ENCODE measurements at places on chromosomes 3 and 15. TPM values are rescaled to one million over a fixed set of nuclear protein-coding genes. Genes with fewer than 3 reads are reported as not detected.

Gene RAD54L2
- 25.6 TPM for total RNA-seq

DNA sequence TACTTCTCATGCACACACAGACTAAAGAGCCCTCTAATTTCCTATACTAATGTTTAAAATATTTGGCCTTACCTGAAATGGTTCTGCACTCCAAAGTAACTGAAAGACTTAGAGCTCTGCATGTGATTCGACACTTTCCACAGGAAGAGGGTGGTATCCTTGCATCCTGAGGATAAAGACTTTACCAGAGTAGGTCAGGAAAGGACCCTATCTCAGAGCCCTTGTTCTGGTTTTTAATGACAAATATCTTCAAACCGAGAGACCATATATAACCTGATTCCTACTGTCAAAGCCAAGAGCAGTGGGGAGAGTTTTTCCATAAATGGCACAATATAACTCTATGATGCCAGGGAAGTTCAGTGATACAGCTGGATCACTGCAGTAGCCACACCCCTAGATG is at the start of gene GP5:
GP5 (minus strand) TSS at position 101 of the 400 bp plus-strand sequence. CDS start 984 bp downstream, outside the sequence.
- no peaks in the 10 kb centered on the region for H3K4me1 ChIP-seq
- DNase-seq = no peak
- H3K27ac ChIP-seq = no peak within 1 kb of the TSS
- H3K36me3 ChIP-seq = peaks cover 9% of the 10 kb centered on the region
- no peak within 1 kb of the TSS for H3K4me3 ChIP-seq
- no peaks in the 10 kb centered on the region for H3K27me3 ChIP-seq

DNA sequence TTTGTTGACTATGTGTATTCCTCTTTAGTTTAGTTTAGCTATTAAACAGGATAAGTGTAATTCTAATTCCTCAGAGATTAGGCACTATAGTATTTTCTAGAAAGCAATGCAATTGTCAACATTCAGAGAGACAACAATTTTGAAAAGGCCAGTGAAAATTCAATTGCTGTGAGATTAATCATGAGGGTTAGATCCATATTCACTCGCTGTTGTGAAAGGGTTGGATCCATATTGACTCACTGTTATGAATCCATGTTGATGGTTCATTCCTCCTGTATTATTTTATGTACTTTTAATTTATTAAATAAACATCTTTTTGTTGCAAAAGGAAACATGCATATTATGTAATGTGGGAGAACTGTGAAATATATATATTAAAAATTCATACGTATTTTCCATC is 641 bp downstream of the TRAT1 start:
- DNase-seq = no peak
- H3K4me3 ChIP-seq = no peak overlapping the region
- H3K36me3 ChIP-seq = no peaks in the 10 kb centered on the region
- H3K27ac ChIP-seq = no peak overlapping the region

DNA sequence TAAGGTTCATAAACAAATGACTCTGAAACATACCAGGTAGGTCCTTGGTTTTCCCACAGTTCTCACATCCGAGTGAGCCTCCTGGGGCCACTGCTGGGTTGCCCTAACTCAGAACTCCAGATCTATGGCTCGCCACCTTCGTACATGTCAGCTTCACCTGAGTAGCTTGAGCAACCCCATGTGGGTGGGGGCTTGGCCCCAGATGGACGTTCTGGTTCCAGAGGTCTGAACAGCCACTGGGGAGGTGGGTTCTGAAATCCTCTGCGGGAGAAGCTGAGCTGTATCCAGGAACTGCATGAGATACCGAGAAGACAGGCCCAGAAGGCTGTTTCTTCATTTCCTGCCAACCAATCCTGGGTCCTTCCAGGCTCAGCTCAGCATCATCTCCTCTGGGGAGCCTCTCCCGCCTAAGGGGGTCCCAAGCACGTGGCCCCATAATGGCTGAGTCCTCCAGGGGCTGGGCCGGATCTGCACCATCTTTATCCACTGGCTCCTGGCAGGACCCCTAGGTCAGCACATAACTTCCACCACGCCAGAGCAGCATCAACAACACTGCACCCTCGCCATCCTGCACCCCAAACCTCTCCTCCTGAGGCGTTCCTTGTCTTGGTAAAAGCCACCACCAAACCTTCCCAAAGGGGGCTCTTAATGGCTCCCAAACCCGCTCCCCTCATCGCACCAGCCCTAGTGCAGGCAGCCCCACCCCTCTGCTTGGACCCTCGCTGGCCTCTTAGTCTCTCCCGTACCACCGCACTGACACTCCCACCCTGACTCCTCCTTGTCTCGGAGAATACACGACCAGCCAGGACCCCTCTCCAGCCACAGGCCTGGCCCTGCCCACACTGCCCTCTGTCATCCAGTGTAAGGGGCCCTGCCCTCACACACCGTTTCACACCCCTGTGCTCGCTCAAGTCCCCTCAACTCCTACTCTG is 39.8 kb downstream of the PCSK6 start:
- no peak for DNase-seq
- H3K27ac ChIP-seq = 0 out of 2 replicates have a peak overlapping the region, but pooled peaks have one; percentile 33
- no peaks in the 10 kb centered on the region for H3K36me3 ChIP-seq

Gene TMCO5A
- not detected for total RNA-seq

- no peaks in the 10 kb centered on the region for H3K27me3 ChIP-seq
- no peaks in the 10 kb centered on the region for H3K36me3 ChIP-seq
- H3K27ac ChIP-seq = no peak overlapping the region
- no peaks in the 10 kb centered on the region for H3K4me1 ChIP-seq
Observed at GRCh38 chr3:53748512-53749271, 97.5 kb downstream of the CHDH start.

Gene TRIM42
- total RNA-seq = not detected

Gene CIDEC
- total RNA-seq = not detected

DNA sequence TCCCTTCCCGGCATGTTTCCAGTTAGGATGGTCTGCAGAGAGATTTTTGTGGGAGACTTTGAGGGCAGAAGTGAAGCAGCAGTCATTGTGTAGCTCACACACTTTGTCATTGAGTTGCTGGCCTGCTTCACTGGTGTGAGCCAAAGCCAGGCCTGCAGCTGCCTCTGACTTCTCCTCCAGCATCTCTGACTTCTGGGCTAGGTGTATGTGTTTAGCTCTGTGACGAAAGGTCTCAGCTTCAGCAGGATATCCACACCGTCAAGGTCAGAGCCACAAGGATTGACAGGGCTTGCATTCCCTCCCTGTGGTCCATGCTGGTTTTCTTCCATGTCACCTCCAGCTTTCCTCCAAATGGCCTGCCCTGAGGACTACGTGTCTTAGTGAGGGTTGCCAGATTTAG is 57.1 kb upstream of the OSBPL11 start:
- no peaks in the 10 kb centered on the region for H3K36me3 ChIP-seq
- no peak for DNase-seq
- no peak overlapping the region for H3K4me3 ChIP-seq
- no peaks in the 10 kb centered on the region for H3K27me3 ChIP-seq

- H3K4me1 ChIP-seq = no peaks in the 10 kb centered on the region
- H3K27ac ChIP-seq = no peak overlapping the region
- no peak overlapping the region for H3K4me3 ChIP-seq
- H3K27me3 ChIP-seq = no peaks in the 10 kb centered on the region
- DNase-seq = no peak
- no peaks in the 10 kb centered on the region for H3K36me3 ChIP-seq
Observed at GRCh38 chr15:52414936-52415335, 113.7 kb downstream of the MYO5A start.

Gene NMNAT3
- not detected for total RNA-seq

Gene STXBP5L
- 1.3 TPM for total RNA-seq

Gene LARP6
- total RNA-seq = 61.2 TPM

Gene ADCY5
- 0.63 TPM for total RNA-seq

DNA sequence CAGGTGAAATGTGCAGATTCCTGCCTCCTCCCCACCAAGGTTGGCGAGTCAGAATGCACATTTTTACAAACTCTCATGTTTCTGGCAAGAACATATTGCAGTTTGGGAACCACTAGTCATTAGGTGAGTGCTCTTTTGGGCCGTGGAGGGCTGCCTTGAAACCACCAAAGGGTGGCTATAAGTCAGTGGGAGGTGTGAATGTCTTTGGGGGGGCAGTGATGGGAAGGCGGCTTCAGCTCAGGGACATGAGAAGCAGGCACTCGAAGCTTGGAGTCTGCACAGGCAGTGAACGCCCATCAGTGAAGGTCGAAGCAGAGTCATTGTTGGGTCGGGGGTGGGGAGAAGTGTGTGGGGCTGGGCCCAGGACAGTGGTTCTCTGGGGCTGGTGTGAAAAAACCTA is 1.1 kb downstream of the NOX5 start:
- H3K27me3 ChIP-seq = peaks cover 4% of the 10 kb centered on the region
- H3K4me1 ChIP-seq = no peaks in the 10 kb centered on the region
- no peaks in the 10 kb centered on the region for H3K36me3 ChIP-seq
- H3K4me3 ChIP-seq = no peak overlapping the region

Gene ARL14
- not detected for total RNA-seq

Gene CTXND1
- 0.10 TPM for total RNA-seq

GRCh38 chr3:294096-294495 is 97.5 kb downstream of the CHL1 start:
- H3K36me3 ChIP-seq = no peaks in the 10 kb centered on the region
- no peak overlapping the region for H3K4me3 ChIP-seq
- no peaks in the 10 kb centered on the region for H3K4me1 ChIP-seq
- no peaks in the 10 kb centered on the region for H3K27me3 ChIP-seq
- H3K27ac ChIP-seq = no peak overlapping the region
- no peak for DNase-seq

- peaks cover 13% of the 10 kb centered on the region for H3K36me3 ChIP-seq
- no peak overlapping the region for H3K27ac ChIP-seq
- H3K4me3 ChIP-seq = no peak overlapping the region
- no peak for DNase-seq
Observed at GRCh38 chr3:57003676-57004075, 56.8 kb upstream of the SPATA12 start.

Gene CYP1A2
- total RNA-seq = not detected

Gene ZNF710
- 6.3 TPM for total RNA-seq

Gene SLC22A14
- not detected for total RNA-seq

DNA sequence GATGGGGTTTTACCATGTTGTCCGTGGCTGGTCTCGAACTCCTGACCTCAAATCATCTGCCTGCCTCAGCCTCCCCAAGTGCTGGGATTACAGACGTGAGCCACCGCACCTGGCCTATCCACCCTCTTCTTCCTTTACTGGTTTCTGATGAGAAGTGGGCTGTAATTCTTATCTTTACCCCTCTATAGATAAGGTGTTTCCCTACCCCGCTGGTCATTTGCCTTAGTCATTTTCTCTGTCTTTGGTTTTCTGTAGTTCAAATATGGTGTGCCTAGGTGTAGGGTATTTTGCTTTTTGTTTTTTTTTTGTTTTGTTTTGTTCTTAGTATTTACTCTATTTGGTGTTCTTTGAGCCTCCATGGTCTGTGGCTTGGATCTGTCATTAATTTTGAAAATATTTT is 41.3 kb downstream of the APBA2 start:
- no peak for DNase-seq
- H3K27ac ChIP-seq = no peak overlapping the region
- no peak overlapping the region for H3K4me3 ChIP-seq
- no peaks in the 10 kb centered on the region for H3K27me3 ChIP-seq
- H3K36me3 ChIP-seq = no peaks in the 10 kb centered on the region

DNA sequence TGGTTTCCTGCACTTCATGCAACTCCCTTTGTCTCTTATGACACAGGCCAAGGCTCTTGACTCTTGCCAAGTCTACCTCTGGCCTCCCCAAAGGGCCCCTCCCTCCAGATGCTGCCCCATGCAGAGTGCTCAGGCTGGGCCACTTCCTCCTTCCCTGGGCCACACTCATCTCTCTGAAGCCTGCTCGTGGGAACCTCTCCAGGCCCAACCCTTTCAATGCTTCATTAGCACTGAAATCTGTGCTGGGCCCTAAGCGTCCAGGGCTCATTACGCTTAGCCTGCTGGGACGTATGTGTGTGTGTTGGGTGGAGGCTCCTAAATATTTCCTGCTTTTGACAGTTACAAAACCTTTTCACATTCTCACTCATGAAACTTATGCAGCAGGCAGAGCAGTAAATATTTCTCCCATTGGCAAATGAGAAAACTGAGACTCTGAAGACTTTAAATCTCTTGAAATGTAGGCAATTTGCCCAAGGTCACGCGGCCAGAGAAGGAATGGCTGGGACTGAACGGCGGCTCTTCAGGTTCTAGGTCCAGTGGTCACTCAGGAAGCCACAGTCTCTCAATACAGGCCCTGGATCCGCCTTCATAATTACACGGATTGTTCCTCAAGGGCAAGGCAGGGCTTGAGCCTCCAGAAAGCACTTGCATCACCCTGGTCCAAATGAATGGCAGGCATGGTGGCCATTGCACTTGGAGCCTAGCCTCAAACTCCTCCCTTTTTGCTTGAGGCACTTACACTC is 241.7 kb upstream of the HES1 start:
- H3K4me3 ChIP-seq = no peak overlapping the region
- no peak for DNase-seq
- H3K36me3 ChIP-seq = no peaks in the 10 kb centered on the region
- no peaks in the 10 kb centered on the region for H3K4me1 ChIP-seq
- H3K27me3 ChIP-seq = no peaks in the 10 kb centered on the region

DNA sequence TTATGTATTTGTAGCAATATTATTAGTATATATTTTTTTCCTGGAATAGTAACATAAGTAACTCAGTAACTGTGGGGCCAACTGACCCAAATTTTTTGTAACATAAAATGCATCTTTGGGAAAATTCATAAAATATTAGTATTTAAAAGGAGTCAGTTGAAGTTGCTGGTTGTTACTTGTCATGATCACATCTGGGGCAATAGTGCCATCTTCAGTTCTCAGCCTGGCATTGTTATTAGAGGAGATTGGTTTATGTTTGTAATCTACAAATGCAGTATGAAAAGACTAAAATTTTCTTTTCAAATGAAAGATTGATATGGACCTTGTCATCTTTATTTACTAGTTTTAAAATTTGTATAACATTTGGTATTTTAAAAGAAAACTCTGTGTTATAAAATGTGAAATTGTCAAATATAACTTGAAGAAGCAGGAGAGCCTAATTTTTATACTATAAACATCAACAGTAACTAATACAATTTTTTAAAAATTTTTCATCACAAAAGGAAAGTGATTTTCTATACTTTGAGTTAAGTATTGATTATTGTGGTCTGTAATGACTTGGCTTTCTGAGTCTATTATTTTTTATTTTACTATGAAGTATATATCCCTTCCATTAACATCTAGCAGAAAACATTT is 38.8 kb upstream of the MLF1 start:
- DNase-seq = peak; percentile 7
- no peaks in the 10 kb centered on the region for H3K4me1 ChIP-seq
- H3K27me3 ChIP-seq = no peaks in the 10 kb centered on the region
- H3K4me3 ChIP-seq = no peak overlapping the region
- no peaks in the 10 kb centered on the region for H3K36me3 ChIP-seq

- 0 out of 2 replicates have a peak, but pooled peaks cover 3% of the 10 kb centered on the region for H3K4me1 ChIP-seq
- no peaks in the 10 kb centered on the region for H3K27me3 ChIP-seq
- peaks cover 11% of the 10 kb centered on the region for H3K36me3 ChIP-seq
Observed at GRCh38 chr15:76337059-76337695, 604 bp downstream of the ISL2 start.

DNA sequence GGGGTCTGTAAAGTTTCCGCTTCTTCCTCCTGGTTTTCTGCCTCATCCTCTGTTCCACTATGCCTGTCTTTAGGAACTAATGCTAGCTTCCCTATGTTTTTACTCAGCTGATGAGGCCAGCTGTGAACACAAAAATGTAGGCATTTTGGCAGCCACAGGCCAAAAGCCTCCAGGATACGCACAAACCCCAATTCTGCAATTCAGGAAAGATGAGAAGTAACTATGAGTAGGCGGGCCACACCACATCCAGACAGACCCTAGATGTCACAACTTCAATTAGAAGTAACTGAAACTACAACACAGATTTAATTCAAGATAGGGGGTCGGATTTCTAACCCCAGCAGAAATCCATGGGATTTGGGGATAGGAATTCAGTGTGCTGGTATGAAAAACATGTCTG is 11.9 kb downstream of the CA12 start:
- peaks cover 5% of the 10 kb centered on the region for H3K4me1 ChIP-seq
- no peaks in the 10 kb centered on the region for H3K27me3 ChIP-seq
- peak; percentile 38 for DNase-seq
- H3K4me3 ChIP-seq = no peak overlapping the region
- H3K27ac ChIP-seq = no peak overlapping the region

Gene TEX9
- 4.4 TPM for total RNA-seq

Gene FBXW12
- total RNA-seq = 0.30 TPM
